ENCODE measurements at places on chromosomes 1 and 21.

- DNase-seq, result no peak
These were observed 35.3 kb downstream of the L1TD1 start for GRCh38 chr1:62229932-62230331.

- DNase-seq, result no peak
These were observed 41.4 kb downstream of the NOS1AP start for GRCh38 chr1:162110910-162111309.

GRCh38 chr1:234672349-234673135 is 62.6 kb upstream of the IRF2BP2 start:
- DNase-seq, result no peak

GRCh38 chr1:37752583-37753471 is 12.1 kb downstream of the EPHA10 start:
- no peak for DNase-seq

- no peak for DNase-seq
These were observed 183.3 kb downstream of the CRB1 start for GRCh38 chr1:197451381-197451780.

DNA sequence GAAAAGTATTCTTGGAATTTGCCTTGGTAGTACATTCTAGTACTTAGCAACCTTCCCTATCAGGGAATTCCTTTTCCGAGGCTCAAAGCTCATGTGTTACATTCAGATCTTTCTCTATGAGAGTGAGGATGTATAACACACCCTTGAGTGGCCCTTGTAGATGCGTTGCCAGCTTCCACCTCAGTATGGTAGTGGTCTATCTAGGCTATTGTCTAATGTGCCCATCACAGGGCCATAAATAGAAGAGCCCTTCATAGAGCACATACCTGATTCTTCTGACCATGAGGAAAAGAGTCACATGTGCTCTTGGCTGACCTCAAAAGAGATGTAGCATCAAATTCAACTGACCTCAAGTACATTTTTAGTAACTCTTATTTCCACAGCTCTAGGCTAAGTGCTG is 14.0 kb upstream of the ZC3H11B start:
- no peak for DNase-seq

DNA sequence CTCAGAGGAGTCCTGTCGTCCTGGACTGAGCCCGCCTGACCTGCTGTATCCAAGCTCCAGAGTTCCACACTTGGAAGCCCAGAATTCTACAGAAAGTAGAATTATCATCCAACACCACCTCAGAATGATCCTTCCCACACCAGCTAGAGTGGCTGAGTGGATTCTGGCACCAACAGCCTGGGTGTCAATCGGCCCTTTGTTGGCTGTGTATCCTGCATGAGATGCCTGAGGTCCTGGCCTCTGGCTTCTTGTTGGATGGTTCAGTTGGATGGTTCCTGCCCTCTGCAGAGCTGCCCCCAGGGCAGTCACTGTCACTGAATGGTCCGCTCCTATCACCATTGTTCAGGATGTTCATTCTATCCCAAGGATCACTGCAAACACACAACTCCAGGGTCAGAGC is 49.8 kb downstream of the PGBD5 start:
- DNase-seq, result no peak

GRCh38 chr1:64848803-64849202 is 103.9 kb downstream of the RAVER2 start:
- no peak for DNase-seq

DNA sequence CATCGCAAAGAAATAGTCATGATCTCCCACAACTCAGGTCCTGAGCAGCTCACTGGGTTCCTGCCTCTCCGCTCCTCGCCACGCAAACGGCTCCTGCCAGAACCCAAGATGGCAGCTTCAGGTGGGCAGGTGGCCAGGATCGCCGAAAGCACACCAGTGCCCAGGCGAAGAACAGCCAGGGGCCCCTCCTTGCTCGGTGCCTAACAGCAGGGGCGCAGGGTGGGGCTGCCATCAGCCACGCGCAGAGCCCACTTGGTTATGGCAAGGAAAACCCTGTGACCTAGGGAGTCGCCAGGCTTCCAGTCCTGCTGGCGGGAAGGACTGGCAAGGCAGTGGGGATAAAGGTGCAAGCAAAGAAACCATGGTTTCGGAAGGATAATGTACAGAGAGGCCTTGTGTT is 47.5 kb downstream of the ARID4B start:
- no peak for DNase-seq

DNA sequence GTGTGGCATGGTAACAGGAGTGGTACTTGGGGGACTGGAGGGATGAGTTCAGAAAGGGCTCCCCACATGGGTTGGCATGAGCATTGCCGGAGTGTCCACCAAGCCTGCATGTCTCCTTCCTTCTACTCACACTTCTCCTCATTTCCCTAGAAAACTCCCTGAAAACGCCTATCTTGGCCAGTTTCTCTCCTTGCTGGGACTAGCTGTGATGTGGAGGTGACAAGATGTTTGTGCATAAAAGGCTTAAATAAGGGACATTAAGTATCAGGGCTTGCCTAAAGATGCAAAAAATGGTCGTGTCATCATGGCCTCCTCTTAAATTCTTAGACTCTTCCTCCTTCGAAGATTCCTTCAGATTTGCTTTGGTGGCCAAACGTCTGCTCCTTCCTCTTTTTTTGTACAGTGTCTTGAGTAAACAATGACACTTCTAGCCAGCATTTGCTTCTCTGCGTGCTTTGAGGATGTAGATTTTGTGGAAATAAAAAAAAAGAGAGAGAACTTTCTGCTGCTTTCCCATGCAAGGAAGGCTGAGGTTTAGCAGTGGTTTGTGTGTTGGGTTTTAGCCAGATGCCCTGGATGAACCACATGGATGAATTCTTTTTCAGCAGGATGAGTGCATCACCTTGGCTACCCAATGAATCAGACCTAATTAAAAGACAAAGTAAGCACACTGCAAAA is 239.1 kb upstream of the IRF2BP2 start:
- DNase-seq, result peak; percentile 95

DNA sequence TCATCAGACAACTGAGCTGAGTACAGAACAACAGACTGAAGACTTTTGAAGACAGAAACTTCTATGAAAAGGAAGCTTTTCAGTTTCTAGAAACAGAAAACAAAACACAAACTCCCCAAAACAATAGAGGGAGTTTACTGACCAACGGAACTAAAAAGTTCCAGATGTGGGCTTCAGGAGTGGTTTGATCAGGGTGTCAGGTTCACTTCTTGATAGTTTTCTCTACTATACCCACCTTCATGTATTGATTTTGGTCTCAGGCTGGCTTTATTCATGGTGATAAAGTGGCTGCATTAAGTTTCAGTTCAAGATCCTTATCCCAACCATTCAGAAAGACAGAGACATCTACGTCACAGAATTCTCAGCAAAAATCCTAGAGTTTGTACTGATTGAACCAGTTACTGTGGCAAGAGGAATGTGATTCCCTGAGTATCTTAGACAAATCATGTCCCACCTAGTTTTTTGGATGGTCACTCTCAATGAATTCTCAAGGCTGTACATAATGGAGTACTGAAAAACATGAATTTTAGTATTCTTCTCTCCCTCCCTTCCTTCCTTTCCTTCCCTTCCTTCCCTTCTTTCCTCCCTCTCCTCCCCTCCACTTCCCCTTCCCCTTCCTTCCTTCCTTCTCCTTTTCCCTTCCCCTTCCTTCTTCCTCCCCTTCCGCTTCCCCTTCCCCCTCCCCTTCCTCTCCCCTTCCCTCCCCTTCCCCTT is 680.5 kb downstream of the PTPRU start:
- no peak for DNase-seq

DNA sequence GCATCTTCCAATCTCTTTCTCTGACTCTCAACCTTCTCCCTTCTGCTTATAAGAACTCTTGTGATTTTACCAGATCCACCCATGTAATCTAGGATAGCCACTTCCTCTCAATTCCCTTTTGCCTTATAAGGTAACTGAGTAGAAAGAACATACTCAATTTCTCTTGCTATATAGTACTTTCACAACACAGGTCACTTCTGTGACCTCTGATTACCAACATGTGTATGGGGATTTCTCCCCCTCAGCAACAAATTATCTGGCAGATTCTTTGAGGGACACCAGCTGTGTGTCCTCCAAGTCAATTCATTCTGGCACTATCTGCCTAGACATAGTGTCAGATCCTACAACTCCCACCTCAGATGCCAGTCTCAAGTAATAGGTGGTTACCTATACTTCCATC is 62.5 kb downstream of the IL23R start:
- DNase-seq, result no peak

DNA sequence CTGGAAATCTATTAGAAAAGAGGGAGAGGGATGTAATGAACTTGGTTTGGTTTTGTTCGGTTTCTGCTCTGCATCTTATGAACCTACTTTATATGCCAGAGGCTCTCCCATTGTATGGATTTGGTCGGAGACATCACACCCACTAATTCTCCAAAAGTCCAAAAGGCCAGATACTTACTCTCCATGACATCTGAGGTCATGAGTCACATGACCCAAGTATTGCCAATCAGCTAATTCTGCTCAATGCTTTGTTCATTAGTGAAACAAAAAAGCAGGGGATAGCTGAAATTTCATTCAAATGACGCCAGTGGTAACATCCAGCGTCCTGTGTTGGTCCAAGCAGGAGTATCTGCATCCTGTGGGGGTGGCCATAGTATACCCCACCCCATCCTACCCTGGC is 173.6 kb downstream of the TRIM33 start:
- no peak for DNase-seq

DNA sequence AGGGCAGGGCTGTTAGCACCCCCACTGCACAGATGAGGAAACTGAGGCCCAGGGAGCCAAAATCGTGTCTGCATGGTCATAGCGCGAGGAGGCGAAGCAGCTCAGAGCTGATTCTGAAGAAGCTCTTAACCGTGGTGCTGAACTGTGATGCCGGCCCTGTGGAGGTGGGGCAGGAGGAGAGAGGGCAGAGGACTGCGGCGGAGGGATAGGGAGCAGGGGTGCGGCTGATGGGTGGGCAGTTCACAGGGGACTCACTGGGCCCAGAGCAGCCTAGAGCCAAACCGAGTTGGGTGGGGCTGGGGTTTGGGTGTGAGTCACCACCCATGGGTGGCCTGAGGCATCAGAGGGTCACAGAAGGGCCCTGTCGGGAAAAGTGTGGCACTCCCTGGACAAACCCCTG is 74.7 kb downstream of the RAP1GAP start:
- DNase-seq, result no peak

DNA sequence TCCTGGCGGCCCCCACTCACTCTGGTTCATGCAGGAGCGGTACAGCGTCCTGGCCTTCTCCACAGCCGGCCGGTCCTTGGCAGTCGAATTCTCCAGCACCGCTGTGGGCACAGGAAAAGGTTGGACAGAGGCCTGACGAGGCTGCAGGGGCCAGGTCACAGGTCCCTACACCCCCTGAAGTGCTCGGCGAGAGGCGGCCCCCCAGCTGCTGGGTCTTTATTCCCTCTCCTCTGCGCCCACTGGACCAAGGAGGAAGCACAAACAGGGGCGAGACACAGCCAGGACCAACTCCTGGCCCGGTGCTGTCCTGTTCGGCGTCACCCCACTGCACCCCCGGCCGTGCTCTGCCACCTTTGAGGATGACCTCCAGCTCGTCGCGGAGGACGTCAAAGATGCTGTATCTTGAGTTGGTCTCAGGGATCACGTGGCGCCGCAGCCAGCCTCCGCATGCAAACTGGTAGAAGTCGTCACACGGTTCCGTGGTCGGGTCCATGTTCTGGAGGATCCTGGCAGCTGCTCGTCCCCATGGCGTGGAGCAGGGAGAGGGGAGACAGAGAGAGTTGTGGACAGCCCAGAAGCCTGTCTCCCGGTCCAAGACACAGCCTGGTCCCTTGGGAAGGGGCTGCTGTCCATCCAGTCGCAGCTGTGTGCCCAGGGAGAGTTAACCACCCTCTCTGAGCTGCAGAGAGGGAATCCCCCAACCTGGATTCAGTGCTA is 22.9 kb downstream of the PRXL2B start:
- DNase-seq, result no peak

DNA sequence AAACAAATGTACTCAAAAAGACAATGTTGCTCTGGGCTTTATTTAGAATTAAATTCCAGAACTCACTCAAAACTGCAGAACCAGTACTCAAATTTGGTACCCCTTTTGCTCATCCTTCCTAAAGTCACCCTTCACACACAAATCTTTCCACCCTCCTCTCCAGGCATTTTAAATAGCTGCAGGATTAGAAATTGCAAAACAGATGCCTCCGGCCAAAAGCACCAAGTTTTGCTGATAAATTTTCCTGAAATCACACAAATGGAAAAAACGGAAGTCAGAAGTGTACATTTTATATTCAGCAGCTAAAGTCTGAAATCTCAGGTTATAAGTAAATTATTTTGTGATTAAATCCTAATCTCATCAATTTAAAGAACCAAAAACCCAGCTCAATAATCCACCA is 147.0 kb downstream of the NRIP1 start:
- no peak for DNase-seq

- no peak for DNase-seq
These were observed 9.9 kb downstream of the CDKN2C start for GRCh38 chr1:50979937-50980336.

DNA sequence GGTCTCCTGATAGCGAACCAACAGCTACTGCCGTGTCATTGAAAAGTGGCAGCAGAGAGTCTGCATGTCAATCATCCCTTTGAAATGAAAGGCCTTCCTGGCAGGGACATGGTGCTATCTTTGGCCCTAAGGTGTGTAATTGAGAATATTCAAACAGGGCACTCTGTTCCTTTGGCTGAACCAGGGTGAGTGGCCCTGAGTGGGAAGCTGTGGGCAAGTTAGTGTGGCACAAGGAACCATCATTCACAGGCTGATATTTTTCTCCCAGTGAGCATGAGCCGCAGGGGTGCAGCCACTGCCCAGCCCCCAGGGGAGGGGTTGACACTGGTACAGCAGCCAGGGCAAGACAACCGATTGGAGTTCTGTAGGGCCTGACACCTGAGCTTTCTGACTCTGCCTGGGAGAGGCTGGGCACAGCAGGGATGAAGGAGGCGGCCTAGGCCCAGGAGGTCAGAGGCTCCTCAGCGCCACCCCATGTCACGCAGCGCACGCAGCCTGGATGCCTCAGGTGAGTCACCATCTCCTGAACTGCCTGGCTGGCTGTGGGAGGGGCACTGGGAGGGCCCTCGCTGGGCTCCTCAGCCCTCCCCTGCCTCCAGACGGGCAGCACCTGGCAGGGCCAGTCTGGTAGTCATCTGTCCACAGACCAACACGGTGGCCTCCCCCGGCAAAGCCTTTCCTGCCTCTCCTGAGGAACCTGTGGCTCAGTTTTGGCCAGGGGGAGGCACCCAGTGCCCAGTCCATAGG is 13.2 kb downstream of the QSOX1 start:
- DNase-seq, result no peak

GRCh38 chr1:221923929-221924598 is 182.2 kb upstream of the DUSP10 start:
- no peak for DNase-seq
